ENCODE measurements at places on chromosomes 2 and 18. TPM values are rescaled to one million over a fixed set of nuclear protein-coding genes. Genes with fewer than 3 reads are reported as not detected.

The TMEM182 gene
- total RNA-seq = 2.8 TPM

The EMILIN1 gene
- 155 TPM for total RNA-seq

The LYG2 gene
- not detected for total RNA-seq

The TANC1 gene
- total RNA-seq = 54.0 TPM

The STRADB gene
- 13.6 TPM for total RNA-seq
